Stimulated activated CD8-positive, alpha-beta memory T cell treated with anti-CD3 and anti-CD28 coated beads, Interleukin-7, amount 100 ng/mL, for 1 hour (primary cell): ENCODE measurements at places on chromosomes 13 and 19.

DNA sequence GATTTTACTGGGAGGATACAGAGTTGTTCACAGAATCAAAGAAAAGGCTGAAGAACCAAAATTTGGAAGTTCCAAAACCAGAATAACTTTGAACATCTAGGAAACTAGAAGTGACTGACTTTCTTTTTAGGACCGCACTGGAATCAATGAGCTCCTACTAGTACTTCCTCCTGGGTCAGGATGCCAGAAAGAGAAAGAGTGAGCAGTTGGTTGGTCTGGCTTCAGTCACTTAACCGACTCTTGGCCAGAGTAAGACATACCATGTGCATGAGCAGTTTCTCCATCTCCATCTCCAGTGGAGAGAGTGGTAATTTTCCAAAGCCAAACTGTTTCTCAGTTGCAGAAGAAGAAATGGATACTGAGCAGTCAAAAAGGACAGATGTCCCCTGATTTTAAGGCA lies 27.1 kb upstream of the MTUS2 start:
- DNase-seq, result no peak

- no peak for DNase-seq
These were observed 1023.5 kb downstream of the PCDH17 start for GRCh38 chr13:58655086-58655485.

- DNase-seq, result no peak
These were observed 6.1 kb upstream of the ZNF787 start for GRCh38 chr19:56126983-56127780.

DNA sequence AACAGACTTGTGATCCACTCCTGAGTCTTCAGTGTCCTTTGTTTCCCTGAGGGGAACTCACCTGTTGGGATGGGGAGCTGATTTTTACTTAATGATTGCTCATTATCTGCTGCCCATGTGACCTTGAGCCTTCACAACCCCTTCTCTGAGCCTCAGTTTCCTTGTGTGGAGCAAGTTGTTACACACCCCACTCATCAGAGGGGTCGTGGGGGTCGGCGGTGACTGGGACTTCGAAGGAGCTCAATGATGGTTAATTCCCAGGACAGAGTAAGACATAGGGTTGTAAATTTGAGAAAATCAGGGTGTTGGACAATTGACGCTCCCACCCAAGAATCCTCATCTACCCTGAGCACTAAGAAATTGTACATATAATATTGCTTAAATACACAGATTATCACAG lies 13.5 kb downstream of the LILRA5 start:
- DNase-seq, result no peak

DNA sequence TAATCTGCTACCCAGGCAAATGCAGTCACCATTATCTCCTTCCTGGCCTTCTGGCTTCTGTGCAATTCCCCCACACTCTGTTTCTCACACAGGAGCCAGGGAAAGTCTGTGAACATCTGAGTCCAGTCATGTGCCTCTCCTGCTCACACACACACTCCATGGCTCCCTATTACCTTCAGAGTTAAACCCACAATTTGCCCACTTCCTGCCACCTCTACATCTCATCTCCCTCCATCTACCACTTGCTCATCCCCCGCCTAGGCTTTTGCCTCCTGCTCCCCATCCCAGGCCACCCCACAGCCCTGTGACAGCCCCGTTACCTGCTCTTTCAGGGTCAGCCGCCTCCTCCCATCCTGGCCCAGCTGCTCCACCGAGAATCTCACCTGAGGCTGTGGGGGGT lies 13.5 kb downstream of the IL12RB1 start:
- no peak for DNase-seq

GRCh38 chr13:33205804-33206221 lies 79.7 kb downstream of the STARD13 start:
- DNase-seq, result no peak

DNA sequence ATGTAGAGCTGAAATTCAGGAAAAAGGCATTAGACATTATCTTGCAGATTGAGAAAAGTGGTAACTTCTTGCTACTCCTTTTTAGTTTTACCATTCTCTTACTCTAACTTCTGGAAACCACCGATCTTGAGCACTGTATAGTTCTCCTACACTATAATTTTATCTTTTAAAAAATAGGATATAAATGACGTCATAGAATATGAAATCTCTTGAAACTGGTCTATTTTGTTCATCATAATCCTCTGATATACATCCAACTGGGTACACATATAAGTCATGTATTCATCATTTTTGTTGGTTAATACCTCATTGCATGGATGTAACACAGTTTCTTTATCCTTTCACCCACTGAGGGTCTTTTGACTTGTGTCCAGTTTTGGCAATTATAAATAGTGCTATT lies 629.9 kb upstream of the PRR20A start:
- DNase-seq, result no peak

GRCh38 chr19:51546650-51547396 lies 15.4 kb upstream of the SIGLEC6 start:
- no peak for DNase-seq

GRCh38 chr13:57604442-57604841 lies 27.1 kb upstream of the PCDH17 start:
- no peak for DNase-seq

GRCh38 chr13:95304453-95304852 lies 3.2 kb upstream of the ABCC4 start:
- no peak for DNase-seq

DNA sequence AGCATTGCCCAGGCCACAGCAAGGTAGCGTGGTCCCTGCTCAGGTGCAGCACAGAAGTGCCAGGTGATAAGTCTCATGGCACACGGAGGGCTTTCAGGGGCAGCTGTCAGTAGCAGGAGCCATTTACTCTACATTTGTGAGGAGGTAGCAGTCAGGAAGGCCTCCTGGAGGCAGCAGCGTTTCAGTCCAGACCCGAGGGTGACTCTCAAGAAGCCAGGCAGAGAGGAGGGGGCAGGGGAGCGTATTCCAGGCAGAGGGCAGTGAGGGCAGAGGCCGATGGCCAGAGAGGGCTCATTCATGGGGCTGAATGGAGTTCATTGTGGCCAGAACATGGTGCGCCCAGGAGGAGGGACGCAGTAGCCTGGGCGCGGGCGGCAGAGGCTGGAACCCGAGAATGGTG lies 8.9 kb downstream of the PIAS4 start:
- no peak for DNase-seq

DNA sequence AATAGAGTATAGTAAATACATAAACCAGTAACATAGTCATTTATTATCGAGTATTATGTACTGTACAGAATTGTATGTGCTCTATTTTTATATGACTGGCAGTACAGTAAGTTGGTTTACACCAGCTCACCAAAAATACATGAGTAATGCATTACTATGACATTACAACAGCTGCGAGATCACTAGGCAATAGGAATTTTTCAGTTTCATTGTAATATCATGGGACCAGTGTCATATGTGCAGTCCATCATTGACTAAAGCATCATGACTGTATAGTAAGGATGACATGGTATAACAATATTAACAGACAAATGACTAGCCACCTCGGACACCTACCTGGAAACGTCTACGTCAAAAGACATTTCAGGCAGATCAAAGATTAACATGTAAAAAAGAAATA lies 33.6 kb downstream of the ATP7B start:
- no peak for DNase-seq

GRCh38 chr13:113142876-113143275 lies 15.6 kb upstream of the PROZ start:
- no peak for DNase-seq

DNA sequence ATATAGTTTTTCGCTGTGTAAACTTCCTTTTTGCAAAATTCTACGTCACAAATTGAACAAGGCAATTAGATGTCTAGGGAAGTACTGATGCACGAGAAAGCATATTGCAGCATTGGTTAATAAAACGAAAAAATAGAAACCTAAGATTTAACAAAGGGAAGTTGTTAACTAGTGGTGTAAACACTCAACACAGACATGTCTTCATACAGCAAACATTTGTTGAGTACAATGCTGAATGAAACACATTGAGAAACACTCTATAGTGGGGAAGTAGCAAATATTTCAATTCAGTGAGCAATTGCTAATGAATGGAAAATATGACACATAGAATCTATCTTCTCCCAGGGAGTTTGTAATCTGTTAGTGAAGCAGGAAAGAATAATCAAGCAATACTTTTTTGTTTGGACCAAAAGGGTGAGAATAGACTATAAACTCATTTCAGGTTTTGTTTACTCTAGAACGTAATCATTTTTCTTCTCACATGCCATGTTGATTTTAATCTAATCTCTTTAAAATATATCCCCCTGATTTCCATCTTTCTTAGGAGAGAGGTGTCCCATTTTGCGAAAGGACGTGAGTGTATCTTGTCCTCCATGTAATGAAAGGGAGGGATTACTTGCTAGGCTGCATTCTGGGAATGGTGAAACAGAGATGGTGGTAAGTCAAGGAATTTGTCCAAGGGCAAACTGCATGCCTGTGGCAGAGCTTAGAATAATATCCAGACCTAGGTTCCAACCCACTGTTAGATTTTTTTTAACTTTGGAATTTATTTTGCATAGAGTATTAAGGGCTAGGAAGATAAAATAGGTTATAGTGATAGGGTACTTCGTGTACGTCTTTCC lies 1.7 kb upstream of the ANKRD10 start:
- no peak for DNase-seq

GRCh38 chr13:48163061-48163460 lies 68.2 kb upstream of the MED4 start:
- DNase-seq, result no peak

DNA sequence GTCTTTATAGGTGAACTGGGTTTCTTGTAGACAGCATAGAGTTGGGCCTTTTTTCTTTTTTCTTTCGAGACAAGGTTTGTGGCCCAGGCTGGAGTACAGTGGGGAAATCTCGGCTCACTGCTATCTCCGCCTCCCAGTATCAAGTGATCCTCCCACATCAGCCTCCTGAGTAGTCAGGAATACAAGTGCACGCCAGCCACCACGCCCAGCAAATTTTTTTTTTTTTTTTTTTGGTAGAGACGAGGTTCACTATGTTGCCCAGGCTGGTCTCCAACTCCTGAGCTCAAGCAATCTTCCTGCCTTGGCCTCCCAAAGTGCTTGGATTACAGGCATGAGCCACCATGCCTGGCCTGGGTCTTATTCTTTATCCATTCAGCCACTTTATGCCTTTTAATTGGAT lies 5.1 kb upstream of the CALM3 start:
- DNase-seq, result no peak

- DNase-seq, result no peak
These were observed 14.7 kb downstream of the CDX2 start for GRCh38 chr13:27954406-27954851.

- DNase-seq, result peak; percentile 73
These were observed at the start of gene ZNF420 for GRCh38 chr19:37077934-37078716. TSS of gene ZNF420 (plus strand) at chr19:37078433. CDS start at chr19:37089119, 10,686 bp downstream.

GRCh38 chr19:43763473-43763939 lies 8.7 kb upstream of the SMG9 start:
- DNase-seq, result no peak

GRCh38 chr19:18519962-18520847 lies 1.7 kb downstream of the ELL start:
- no peak for DNase-seq

DNA sequence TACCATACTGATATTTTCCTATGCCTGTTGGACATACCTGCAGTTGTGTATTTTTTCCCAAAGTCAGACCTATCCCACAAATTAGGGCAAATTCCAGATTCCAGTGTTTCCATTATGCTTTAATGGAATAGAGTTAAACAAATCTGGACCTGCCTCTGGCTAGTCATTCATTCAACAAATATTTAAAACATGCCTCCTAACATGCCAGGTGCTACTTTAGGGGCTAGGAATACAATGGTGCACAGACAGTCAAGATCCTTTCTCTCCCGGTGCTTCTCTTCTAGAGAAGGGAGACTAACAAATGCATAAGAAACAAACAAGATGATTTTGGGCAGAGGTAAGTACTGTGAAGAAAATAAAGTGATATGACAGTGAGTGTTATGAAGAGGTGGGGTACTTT lies 7.5 kb upstream of the WDFY2 start:
- DNase-seq, result no peak

DNA sequence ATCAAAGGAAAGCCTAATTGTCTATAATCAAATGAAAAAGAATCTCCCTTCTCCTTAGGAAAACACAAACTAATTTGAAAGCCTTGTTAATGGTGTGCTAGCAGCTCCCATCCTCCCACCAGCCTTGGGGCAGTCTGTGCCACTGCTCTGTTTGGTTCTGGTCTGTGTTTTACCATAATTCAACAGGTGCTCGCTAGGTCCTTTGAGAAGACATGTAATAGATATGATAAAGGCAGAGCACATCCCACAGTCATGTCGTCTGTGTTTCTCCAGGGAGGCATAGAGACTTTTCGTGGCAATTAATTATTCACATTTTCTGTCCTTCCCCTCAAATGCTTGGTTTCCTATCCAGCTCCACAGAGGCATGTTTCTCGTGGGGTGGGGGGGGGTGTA lies 23.8 kb downstream of the FAM124A start:
- DNase-seq, result no peak

GRCh38 chr13:108787700-108788414 lies 158.4 kb downstream of the MYO16 start:
- DNase-seq, result no peak

DNA sequence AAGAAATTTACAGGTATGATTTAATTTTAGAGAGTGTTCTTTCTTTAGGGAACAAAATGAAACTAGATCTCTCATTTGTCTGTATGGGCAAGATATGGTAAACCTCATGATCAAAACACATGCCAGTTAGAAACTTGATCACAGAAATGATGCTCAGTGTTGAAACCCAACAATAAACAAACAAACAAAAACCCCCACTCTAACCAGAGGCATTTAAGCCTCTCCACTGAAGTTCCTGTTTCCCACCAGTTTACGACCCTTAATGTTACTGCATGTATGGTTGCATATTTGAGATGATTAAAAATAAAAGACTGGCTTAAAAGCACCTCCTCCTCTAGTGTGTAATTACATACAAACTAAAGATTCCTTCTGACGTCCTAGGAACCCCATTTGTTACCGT lies 293.3 kb upstream of the MAB21L1 start:
- DNase-seq, result no peak

DNA sequence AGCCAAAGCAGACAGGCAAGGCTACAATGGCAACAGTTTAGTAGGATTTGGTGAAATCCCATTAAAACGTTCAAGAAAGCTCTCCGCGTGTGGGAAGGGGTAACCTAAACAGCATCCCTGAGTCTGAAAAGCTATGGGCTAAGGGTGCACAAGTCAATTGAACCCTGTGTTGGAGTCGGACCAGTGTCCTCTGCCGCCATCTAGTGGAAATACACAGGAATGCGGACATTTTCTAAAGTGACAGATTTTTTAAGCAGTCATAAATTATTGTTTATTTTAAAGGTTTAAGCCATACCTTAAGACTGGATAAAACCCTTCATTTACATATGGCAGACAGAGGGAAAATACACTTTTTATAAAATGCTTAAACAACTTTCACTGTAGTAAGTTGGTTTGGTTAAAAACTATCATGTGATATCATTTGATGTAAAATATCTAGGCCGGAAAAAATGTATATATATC lies 26.5 kb upstream of the LSM14A start:
- DNase-seq, result no peak
